ENCODE measurements at places on chromosomes 2 and 18. TPM values are rescaled to one million over a fixed set of nuclear protein-coding genes. Genes with fewer than 3 reads are reported as not detected.
A peak's percentile ranks its signal among the peaks of the same experiment; 100 is the strongest.

DNA sequence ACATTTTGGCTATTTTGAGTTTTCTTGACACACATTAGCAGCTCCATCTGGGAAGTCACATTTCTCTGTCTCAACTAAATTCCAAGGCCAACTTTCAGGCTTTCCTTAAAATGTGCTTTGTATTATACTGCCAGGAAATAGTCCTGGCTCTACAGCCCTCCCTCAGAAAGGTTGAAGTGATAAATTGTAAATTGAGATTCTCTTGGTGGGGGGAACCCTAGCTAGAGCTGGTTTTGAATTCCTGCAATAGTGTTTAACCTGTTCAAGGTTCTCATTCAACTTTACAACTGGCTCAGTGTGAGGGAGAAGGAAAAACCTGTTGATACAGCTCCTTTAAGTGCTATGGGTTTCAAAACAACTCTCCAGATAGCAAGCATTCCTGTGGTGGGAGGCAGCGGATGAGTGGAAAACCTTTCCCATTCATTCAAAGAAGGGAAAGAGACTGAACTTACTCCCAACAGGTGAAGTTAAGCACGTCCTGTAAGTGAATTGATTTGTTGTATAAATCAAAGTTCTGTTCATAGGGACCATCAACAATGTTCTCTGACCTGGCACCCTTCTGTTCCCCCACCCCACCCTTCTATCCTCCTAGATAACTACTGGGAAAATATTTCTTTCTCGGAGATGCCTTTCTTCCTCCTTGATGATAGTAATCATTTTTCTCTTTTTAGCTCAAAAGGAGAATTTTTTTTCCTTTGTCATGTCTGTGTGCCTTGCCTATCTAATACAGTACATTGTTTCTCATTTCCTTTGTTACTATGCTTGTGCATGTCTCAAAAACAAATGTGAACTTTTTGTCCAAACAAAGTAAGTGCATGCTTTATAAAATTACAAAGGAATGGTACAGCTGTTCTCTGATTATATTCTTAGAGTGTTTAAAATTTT, 44.2 kb upstream of the SLC39A10 start:
- peak overlapping the region; percentile 65 for H3K4me3 ChIP-seq
- DNase-seq = peak; percentile 46
- H3K4me1 ChIP-seq = peaks cover 32% of the 10 kb centered on the region
- H3K27me3 ChIP-seq = no peaks in the 10 kb centered on the region

CHRND gene
- not detected for total RNA-seq

PPP1R7 gene
- total RNA-seq = 46.5 TPM

NFATC1 gene
- 4.5 TPM for total RNA-seq

DCDC2C gene
- total RNA-seq = not detected

GRCh38 chr2:135151615-135152014, 99.5 kb downstream of the RAB3GAP1 start:
- peaks cover 6% of the 10 kb centered on the region for H3K4me1 ChIP-seq
- no peak for DNase-seq
- no peaks in the 10 kb centered on the region for H3K27me3 ChIP-seq
- H3K36me3 ChIP-seq = peaks cover 28% of the 10 kb centered on the region
- no peak overlapping the region for H3K27ac ChIP-seq

DNA sequence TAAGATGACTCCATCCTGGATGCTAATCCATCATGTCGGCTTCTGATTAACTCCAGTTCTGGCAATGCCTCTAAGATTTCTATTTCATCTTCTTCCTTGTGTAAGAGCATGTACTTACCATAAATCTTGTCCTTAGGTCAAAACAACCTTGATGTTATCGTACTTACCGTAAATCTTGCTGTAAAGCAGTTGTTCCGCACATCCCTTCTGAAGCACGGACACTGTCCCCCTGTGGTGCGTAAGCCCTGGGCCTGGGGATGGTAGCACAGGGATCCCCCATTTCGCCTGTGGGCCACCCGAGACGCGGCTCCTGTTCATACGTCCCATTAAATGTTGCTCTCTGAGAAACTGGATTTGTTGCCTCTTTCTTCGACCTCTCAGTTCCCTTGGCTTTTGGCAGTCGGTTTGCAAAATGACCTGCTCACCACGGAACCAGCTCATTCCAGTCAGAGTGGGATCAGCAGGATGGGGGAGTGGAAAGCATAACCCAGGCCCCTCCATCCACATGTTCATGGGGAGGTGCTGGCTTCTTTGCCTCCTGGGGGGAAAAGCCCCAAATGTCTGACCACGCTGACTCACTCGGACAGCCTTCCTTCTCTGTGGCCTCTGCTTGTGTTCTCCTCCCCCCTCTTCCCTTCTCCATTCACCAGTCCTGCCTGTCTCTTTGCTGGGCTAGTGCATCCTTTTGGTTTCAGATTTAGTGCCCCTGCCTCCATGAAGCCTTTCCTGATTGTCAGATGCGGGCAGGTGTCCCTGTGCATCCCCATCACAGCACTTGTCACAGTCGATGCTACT, 49.9 kb downstream of the RAB31 start:
- DNase-seq = no peak
- no peak overlapping the region for H3K27ac ChIP-seq
- H3K4me3 ChIP-seq = no peak overlapping the region
- H3K36me3 ChIP-seq = no peaks in the 10 kb centered on the region
- no peaks in the 10 kb centered on the region for H3K27me3 ChIP-seq

DNAH7 gene
- total RNA-seq = 5.7 TPM

DNA sequence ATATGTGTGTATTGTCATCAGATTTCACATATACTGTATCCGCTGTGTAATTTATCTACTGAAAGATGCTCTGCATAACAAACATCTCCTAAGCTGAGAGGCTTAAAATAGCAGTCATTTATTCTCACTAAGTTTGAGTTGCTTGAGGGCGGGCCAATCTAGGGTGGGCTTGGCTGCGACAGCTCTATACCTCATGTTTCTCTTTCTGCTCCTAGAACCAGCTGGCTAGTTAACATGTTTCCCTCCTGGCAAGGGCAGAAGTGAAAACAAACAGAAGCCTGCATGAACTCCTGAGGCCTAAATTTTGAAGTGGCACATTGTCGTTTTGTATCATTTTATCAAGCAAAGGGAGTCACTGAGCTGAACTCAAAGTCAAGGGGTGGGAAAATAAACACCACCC, 585.0 kb upstream of the VRK2 start:
- no peaks in the 10 kb centered on the region for H3K36me3 ChIP-seq
- H3K4me3 ChIP-seq = no peak overlapping the region
- H3K4me1 ChIP-seq = no peaks in the 10 kb centered on the region
- H3K27me3 ChIP-seq = no peaks in the 10 kb centered on the region
- no peak for DNase-seq

- no peak for DNase-seq
- peaks cover 46% of the 10 kb centered on the region for H3K4me1 ChIP-seq
- H3K36me3 ChIP-seq = no peaks in the 10 kb centered on the region
- H3K27ac ChIP-seq = no peak overlapping the region
- H3K4me3 ChIP-seq = no peak overlapping the region
Observed at GRCh38 chr18:22063672-22064071, 105.7 kb upstream of the GATA6 start.

GRCh38 chr2:12787891-12788801, 71.4 kb downstream of the TRIB2 start:
- no peak for DNase-seq
- H3K4me3 ChIP-seq = no peak overlapping the region
- H3K27ac ChIP-seq = no peak overlapping the region
- peaks cover 2% of the 10 kb centered on the region for H3K27me3 ChIP-seq
- no peaks in the 10 kb centered on the region for H3K4me1 ChIP-seq

FRZB gene
- total RNA-seq = 45.5 TPM

DNA sequence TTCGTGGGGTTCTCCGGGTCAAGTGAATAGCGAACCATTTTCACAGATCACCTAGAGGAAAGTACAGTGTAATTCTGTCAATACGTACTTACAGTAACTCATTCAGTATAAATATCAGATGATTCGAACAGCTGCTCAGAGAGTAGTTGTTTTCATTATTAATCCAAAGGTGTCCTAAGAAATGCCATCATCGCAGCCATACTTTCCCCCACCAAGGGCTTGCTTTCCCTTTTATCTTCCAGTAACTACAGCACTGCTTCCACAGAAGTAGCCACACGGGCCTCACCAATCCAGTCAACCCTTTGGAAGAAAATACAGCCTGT, 4.5 kb upstream of the C18orf32 start:
- peaks cover 6% of the 10 kb centered on the region for H3K27me3 ChIP-seq

- peak overlapping the region; percentile 52 for H3K27ac ChIP-seq
- no peak for DNase-seq
- H3K4me3 ChIP-seq = peak overlapping the region; percentile 17
Observed at GRCh38 chr18:36028859-36029258, 38.5 kb downstream of the RPRD1A start.

DNA sequence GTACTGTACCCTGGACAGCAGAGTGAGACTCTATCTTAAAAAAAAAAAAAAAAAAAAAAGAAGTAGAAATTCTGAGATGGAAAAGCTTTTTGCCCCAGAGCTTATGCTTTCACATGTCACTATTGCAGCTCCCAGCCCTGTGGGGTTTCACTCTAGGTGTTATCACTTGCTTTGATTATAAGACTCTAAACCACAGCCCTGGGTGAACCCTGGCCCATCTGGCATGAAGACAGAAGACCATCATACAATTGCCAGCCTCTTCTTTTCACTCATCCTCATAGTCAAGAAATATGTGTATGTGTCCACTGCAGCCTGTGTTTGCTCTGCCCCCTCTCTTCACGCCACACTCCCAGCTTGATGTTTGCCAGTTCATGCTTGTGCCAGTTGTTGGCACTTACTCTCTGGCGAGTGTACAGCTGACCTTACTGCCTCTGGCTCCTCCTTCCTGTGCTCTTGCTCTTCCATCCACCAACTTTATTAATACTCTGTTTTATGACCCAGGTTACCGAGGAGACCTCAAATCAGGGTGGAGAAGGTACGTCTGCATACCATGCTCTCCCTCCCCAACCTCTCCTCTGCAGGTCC, 136.7 kb upstream of the NCK2 start:
- DNase-seq = no peak
- no peak overlapping the region for H3K27ac ChIP-seq
- H3K4me1 ChIP-seq = peaks cover 20% of the 10 kb centered on the region
- no peak overlapping the region for H3K4me3 ChIP-seq
- no peaks in the 10 kb centered on the region for H3K27me3 ChIP-seq

DNA sequence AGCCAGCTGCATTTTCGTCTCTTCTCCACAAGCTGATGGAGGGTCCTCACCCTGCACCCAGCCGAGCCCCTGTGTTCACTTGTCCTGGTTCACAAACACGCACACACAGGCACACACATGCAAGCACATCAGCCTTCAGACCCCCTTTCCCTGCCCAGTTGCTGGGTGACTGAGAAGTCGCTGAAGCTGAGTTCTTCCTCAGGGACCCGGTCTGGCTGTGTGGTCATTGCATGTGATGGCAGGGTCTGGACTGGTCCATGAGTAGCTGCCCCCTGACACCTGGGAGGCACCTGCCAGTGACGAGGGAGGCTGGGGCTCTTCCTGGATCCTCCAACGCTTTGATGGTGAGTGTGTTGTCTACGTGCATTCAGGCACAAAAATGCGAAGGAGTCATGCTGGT, 546.1 kb upstream of the SALL3 start:
- H3K4me1 ChIP-seq = no peaks in the 10 kb centered on the region
- no peak overlapping the region for H3K4me3 ChIP-seq
- H3K27me3 ChIP-seq = peaks cover 6% of the 10 kb centered on the region
- no peak overlapping the region for H3K27ac ChIP-seq

DNA sequence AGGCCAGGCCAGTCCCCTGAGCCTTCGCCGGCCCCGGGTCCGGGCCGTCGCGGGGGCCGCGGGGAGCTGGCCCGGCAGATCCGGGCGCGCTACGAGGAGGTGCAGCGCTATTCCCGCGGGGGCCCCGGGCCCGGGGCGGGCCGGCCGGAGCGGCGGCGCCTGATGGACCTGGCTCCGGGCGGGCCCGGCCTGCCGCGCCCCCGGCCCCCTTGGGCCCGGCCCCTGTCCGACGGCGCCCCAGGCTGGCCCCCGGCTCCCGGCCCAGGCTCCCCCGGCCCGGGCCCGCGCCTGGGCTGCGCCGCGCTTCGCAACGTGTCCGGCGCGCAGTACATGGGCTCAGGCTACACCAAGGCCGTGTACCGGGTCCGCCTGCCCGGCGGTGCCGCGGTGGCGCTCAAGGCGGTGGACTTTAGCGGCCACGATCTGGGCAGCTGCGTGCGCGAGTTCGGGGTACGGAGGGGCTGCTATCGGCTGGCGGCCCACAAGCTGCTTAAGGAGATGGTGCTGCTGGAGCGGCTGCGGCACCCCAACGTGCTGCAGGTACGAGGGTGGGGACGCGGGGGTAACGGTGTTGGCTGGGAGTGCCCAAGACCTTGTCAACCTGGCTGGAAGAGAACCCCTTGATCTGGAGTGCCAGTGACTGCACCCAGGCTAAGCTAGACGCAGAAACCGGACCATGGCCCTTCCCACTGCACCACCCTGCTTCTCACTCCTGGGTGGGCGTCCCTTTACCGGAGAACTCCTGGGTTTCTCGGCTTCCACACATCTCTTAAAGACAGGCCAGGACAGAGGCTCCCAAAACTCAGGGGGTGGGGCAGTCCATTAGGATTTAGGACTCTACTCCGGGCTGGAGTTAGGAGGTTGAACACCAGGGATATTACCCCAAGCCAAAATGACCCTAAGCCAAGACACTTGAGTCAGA, 739 bp downstream of the PKDCC start:
- H3K27me3 ChIP-seq = peaks cover 4% of the 10 kb centered on the region
- H3K27ac ChIP-seq = peak overlapping the region; percentile 89
- H3K4me3 ChIP-seq = peak overlapping the region; percentile 93
- H3K4me1 ChIP-seq = peaks cover 61% of the 10 kb centered on the region
- H3K36me3 ChIP-seq = peaks cover 14% of the 10 kb centered on the region
- no peak for DNase-seq

DNA sequence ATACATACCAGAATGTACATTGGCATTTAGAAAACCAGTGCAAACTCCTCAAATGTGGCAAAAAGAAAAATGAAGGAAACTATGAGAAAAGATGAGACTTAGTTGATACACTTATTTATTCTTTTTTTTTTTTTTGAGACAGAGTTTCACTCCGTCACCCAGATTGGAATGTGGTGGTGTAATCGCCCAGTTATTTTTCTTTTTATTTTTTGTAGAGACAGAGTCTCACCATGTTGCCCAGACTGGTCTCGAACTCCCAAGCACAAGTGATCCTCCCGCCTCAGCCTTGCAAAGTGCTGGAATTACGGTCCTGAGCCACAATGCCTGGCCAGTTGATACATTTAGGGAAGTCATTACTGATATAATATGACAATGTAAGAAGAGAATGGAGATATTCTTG, 274.2 kb upstream of the LRATD1 start:
- H3K4me3 ChIP-seq = no peak overlapping the region
- H3K27ac ChIP-seq = no peak overlapping the region
- H3K4me1 ChIP-seq = peaks cover 5% of the 10 kb centered on the region
- DNase-seq = no peak
- no peaks in the 10 kb centered on the region for H3K36me3 ChIP-seq
- H3K27me3 ChIP-seq = no peaks in the 10 kb centered on the region

IAH1 gene
- 36.6 TPM for total RNA-seq
